Stimulated activated CD4-positive, alpha-beta T cell treated with anti-CD3 and anti-CD28 coated beads, Interleukin-4, amount 100 ng/mL, for 4 hours (primary cell): ENCODE measurements at places on chromosomes 13 and 19.

- no peak for DNase-seq
These were observed 514 bp downstream of the PCID2 start for GRCh38 chr13:113207890-113208420.

DNA sequence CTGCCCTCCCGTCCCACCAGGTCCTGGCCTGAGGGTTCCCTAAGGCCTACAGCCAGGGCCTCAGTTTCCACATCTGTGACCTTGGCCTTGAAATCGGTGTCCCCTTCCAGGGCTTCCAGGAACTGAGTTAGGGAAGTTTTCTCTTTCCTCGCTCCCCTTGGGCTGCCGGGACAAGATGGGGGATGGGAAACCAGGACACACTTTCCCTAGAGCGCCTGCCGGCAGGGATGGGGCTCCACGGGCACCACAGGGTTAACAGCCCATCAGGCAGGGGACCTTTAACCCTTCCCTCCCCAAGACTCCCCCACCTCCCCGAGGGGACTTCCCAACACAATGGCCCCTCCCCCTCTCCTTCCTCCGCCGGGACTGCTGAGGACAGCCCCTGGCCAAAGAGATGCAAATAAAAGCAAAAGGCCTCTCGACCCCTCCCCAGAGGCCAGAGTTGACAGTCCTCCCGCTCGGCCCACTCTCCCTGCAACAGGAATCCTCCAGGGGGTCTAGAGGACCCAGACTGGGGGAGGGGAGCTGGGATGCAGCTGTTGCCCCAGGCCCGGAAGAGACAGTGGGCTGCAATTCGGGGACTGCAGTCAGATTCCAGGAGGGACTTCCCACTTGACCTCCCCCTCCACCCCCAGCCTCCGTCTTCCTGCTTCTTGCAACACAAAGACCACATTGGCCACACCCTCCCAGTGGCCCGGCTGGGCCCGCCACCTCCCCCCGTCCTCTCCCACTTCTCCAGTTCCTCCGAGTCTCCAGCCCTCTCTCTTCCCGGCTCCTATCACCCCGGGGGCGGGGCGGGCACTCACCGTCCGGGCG, 3.4 kb downstream of the BBC3 start:
- no peak for DNase-seq

DNA sequence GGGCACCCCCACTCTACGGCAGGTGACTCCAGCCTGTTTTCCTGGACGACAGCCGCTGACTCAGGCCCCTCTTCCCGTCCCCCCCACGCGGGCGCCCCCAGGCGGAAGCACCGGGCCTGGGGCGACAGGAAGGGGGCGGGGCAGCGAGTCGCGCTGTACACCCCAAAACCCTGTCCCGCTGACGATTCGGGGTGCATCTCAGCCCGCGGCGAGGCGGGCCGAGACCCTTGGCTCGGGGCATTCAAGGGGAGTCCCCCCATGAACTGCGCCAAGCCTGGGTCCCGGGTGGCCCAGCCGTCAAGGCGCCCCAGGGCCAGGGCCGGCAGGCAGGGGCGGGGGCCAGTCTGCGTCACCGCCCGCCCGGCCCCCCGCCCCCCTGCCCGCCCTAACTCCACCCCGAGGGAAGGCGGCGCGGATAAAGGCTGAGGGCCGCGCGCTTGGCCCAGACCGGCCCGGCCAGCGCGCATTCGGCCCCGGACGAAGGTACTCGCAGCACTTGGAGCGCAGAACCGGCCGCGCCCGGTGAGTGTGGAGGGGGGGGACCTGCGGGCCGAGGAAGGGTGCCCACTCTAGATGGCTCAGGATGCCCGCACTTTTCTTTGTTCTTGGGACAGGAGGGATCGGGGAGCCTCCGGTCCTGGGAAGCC, at the start of gene MIDN:
MIDN (plus strand) TSS at position 445 of the 647 bp plus-strand sequence. CDS start 1,714 bp downstream, outside the sequence.
- peak; percentile 65 for DNase-seq

GRCh38 chr19:28574212-28574611, 638.7 kb downstream of the UQCRFS1 start:
- no peak for DNase-seq

GRCh38 chr13:59666504-59666903, 497.2 kb downstream of the DIAPH3 start:
- DNase-seq, result no peak

DNA sequence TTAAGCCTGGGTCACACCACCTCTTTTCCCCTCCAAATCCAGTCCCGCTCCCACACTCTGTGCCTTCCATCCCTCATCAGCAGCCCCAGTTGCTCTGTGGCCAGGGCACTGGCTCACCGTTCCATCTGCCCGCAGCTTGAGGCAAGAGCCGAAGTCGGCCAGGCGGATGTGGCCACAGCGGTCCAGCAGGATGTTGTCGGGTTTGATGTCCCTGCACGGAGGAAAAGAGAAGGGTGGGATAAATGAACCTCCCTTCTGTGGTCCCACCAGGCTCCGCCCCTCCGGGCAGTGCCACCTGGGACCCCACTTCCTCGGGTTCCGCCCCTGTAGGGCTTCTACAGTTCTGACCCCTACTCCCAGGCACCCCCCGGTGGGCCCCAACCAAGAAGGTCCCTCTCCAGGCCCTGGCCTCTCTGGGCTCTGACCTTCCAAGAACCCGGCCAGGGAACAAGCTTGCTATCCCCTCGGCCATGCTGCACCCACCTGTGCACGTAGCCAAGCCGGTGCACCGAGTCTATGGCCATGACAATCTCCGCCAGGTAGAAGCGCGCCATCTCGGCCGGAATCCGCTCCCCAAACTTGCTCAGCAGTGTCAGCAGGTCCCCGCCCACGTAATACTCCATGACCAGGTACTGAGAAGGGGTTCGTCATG, 4.2 kb downstream of the DMPK start:
- no peak for DNase-seq

DNA sequence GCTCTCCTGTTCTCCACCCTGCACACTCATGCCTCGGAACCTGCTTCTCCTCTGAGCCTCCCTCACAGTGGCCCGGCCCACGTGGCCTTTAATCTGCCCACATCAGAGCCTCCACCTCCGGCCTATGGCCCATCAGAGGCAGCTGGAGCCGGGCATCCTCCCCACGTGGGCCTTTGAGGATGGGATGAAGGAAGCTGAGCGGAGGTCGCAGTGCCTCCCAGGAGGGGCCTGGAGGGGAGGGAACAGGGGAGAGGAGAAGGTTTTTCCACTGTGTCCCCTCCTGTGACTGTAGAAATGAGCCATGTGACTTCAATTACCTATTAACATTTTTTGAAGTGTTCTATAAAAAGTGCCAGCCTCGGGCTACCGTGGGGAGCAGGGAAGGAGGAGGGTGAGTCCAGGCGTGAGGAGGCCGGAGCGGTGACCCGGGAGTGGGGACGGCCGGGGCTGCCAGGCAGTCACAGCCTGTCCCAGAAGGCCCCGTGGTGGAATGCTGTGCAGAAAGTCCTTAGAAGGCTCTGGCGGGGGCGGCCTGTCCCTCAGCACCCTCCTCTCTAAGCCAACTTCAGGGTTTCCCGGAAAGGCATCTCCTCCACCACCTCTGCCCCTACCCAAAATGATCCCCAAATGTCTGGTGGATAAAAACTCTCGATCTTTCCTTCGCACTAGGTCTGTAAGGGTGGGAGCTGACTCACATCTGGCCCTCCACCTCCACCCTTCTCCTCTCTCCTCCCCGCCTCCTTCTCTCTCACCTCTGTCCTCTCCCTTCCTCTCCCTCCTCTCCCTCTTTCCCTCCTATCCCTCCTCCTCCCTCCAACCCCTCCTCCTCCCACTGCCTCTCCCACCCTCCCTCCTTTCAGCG, 24.8 kb upstream of the SLC1A5 start:
- DNase-seq, result no peak
